Stimulated activated CD8-positive, alpha-beta memory T cell treated with anti-CD3 and anti-CD28 coated beads, Interleukin-15, amount 100 ng/mL, for 4 hours (primary cell): ENCODE measurements at places on chromosomes 3 and 15.

DNA sequence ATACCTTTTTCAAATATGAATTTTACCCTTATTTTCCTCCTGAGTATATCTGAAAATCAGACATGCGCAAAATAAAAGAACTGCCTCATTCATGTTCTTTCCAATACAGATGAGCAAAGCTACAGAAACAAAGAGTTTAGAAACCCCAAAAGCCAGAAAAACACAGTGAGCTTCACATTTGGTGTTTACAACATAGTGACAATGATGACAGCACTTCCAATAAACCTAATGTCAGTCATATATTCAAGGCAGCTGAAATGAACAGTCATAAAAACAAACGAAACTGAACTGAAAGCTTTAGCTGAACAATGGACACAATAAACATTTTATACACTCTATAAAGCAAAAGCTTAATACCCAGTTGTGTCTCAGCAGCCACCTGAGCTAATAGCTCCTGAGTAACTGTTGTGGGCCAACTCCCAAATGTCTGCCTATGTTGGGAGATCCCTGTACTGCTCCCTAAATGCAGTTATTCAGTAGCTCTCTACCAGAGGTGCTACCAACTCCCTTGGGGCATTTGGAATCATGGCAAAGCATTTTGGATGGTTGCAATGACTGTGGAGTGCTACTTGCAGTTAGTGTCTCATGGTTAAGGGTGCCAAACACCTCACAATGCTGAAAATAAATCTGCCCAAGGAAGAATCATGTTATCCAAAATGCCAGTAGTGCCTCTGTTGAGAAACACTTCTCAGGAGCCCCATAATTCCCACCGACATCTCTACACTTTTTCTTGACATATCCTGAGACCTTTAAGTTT, 131.5 kb downstream of the TGFBR2 start:
- no peak for DNase-seq

DNA sequence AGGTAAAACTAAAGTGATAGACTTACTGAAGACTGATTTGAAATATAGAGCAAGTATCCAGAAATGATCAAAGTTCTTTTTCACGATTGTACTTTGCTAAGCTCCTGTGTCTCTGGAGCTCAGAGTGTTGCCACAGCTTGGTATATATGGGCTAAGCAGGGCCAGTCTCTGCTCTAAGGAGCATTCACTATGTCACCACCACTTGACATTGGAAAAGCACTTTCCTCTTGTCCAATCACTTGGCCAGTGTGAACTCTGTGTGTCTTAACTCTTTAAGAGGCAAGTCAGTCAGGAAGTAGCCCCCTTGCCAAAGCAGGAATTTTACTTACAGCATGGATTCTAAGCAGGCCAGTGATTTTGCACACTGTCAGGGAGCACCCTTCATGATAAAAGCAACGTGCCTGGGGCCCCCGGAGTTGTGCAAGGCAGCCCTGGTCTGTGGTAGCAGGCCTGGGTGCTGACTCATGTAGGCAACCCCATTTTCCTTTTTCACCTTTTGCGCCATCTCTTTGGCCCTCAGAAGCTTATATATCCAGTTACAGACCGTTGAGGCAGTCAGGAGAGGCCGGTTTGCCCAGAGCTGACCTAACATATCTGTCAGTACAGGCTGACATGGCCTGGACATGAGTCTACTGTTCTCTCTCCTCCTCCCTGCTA, 73.0 kb downstream of the HCN4 start:
- no peak for DNase-seq

GRCh38 chr15:58407236-58407775, 24.5 kb upstream of the LIPC start:
- DNase-seq = no peak

- no peak for DNase-seq
Observed at GRCh38 chr3:66480666-66481065, 20.2 kb downstream of the LRIG1 start.

DNA sequence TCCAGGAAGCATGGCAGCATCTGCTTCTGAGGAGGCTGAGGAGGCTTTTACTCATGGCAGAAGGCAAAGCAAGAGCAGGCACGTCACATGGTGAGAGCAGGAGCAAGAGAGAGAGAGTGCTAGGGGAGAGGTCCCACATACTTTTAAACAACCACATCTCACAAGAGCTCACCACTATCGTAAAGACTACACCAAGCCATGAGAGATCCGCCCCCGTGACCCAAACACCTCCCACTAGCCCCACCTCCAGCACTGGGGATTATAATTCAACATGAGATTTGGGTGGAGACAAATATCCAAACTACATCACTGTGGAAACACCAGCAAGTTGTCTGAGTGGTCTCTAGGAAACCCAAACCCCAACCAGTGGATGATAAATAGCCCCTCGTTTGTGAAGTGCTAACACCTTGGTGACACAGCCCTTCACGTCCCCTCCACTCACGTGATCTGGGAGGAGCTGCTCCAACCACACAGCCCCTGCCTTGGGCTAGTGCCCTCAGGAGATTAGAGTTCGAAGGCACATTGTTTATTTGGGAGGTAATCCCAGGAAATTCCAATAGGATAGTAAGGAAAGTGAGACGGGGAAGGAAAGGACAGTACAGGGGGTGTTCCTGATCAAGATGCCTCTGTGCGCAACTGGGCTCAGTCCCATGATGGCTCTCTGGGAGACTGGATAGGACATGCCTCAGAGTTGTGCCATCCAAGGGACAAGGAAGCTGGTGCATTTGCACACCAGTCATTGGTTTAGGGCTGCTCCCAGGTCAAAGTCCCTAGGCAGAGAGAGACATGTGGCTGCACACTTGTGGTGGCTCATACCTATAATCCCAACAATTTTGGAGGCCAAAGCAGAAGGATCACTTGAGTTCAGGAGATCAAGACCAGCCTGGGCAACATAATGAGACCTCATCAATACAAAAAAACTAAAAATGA, 80.6 kb upstream of the CTNNB1 start:
- no peak for DNase-seq

DNA sequence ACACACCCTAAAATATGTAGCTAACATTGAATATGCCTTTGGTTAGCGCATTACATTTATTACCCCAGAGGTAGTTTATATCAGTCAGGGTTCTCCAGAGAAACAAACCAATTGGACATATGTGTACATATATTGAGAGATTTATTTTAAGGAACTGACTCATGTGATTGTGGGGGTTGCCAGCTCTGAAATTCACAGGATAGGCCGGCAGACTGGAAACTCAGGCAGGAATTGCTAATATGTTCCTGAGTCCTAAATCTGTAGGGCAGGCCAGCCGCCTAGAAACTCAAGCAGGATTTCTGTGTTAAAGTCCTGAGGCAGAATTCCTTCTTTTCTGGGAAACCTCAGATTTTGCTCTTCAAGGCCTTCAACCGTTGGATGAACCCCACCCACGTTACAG, 189.7 kb downstream of the CDIN1 start:
- no peak for DNase-seq

DNA sequence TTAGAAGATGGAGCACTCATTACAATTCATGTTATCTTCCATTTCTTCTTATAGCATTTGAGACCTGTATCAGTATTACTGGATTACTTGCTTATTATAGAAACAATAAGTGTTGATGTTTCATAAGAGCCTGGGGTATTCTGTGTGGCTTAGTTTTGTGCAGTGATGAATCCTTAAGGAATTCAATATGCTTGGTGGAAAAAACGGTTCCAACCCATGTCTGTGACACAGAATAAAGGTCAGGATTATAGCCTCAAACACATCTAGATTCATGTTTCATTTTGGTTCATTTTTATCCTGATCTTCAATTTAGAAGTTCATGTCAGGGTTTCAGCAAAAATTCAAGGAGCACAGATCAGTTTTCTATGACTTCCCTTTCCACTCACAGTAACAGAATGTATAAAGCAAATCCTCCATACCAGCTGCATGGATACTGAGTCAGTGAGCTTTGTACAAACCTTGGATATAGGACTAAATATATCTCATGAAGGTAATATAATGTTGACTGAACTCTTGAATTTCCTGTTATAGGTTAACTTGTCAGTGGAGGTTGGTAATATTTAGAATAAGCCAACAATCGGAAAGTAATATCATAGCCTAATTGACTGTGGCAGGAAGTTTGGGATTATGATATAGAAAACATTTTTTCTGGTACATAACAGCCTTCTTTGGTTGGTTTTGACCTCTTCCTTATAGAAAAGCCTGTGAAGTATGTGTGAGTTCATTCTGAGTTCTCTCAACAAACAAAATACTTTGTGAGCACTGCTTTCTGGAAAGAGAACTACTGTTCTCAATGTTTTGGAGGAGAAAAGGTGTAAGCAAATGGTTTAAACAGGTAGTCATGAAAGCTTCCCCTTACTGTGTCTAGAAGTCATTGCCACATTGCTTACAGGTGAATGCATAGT, 218.2 kb upstream of the TPM1 start:
- no peak for DNase-seq

GRCh38 chr15:91302588-91303439, 202.8 kb downstream of the SV2B start:
- DNase-seq = no peak

DNA sequence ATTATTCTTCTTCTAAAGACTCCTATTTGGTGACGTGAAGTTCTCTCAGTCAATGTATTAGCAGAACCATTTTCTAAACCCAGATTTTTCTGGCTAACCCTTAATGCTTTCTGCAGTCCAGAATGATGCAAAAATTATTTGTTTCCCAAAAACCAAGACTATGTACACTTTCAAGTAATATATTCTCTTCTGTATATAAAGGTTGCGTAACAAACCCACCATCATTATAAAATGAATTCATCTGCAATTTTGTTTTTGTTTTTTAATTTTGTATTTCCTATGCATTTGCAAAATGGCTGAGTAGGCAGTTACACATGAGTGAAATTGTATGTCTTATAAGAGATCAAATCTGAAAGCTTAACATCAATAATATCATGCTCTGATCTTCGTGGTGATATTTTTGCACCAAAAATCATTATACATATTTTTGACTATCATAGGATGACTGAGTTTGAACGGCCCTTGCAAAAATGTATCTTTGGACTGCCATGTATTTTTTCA, 593.6 kb downstream of the ZIC1 start:
- no peak for DNase-seq

GRCh38 chr15:77446840-77447390, 26.2 kb downstream of the HMG20A start:
- DNase-seq = no peak

DNA sequence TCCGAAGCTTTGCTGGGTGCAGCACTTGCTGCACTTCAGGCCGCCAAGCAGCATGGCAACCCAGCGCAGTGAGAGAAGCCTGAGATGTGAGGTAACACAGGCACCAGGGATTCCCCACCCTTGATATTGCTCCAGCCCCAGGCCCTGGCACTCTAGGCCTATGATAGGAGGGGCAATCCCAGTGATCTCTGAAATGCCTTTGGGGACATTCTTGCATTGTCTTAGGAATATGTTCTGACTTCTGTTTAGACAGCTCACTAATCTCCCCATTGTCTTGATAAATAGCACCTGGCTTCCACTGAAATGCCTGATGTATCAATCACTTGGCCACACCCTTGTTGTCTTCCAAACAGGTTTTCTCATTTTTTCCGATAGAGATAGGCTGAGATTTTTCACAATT, 102.8 kb downstream of the SOX14 start:
- DNase-seq = no peak

DNA sequence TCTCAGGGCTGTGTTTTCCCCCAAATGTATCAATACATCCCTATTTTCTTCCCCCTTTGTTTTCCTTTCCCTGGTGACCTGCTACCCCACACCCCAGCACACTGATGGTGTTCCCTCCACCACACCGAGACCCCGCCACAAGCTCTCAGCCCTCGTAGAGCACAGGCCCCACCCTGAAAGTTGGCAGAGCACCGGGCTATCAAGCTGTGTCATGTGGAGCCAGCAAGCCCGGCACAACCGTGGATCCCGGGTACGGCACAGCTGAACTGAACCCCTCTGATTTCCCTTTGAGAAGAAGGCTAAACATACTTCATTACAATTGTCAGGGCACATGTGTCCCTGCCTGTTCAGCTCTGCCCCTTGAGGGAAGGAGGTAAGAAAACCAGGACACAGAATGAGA, 69.9 kb downstream of the LRIG1 start:
- DNase-seq = no peak

- DNase-seq = no peak
Observed at GRCh38 chr15:81362790-81363189, 11.2 kb downstream of the TMC3 start.

GRCh38 chr3:187986514-187986934, 167.4 kb upstream of the LPP start:
- DNase-seq = peak; percentile 10

GRCh38 chr3:152375546-152375945, 106.8 kb downstream of the MBNL1 start:
- no peak for DNase-seq

- DNase-seq = no peak
Observed at GRCh38 chr3:61926923-61927322, 365.6 kb downstream of the PTPRG start.

DNA sequence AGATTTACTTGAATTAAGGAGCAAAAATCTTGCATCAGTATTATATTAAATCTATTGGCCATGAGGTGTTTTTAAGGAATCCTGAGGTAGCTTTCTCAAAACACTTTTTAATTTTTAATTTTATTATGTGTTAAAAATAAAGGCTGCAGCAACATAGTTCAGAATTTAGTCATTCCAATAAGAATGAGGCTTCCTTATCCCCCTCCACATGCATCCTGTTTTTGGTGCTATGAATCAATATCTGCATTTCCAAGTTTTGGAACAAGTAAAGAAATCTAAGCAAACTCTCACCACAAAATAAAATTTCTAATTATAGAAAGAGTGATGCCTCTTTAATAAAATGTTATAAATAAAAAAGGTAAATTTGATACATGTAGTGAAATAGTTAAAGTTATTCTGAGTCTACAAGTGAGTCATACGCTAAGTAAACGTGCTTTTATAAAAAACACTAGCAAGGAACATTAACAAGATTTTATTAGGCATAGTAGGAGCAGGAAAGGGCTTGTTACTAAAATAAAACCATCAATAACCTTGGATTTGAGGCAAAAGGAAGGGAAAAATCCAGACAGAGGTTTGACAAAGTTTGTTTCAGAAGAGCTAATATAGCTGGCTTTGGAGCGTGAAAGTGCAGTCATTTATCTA, 1218.0 kb downstream of the NSUN3 start:
- no peak for DNase-seq

DNA sequence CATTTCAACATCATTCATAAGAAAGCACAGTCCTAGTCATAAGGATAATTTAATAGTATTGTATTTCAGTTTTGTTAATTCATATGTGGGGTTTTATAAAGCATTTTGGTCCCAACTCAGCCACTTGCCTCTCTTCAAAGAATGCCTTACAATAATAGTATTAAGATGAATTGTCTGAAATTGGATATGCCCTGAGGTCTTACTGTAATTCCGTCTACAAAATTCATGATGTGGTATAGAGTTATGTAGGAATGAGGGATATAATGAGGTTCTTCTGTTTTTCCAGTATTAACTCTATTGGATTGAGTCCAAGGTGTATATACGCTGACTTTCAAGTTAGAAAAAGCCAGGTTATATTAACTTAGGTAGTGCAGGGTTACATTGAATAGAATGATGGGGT, 177.0 kb downstream of the GOLIM4 start:
- DNase-seq = no peak

- DNase-seq = no peak
Observed at GRCh38 chr15:23690450-23690852, 3.3 kb upstream of the NDN start.
